Neural crest cell (in vitro differentiated cells): ENCODE measurements at places on chromosomes 4 and X. TPM values are rescaled to one million over a fixed set of nuclear protein-coding genes. Genes with fewer than 3 reads are reported as not detected.

DNA sequence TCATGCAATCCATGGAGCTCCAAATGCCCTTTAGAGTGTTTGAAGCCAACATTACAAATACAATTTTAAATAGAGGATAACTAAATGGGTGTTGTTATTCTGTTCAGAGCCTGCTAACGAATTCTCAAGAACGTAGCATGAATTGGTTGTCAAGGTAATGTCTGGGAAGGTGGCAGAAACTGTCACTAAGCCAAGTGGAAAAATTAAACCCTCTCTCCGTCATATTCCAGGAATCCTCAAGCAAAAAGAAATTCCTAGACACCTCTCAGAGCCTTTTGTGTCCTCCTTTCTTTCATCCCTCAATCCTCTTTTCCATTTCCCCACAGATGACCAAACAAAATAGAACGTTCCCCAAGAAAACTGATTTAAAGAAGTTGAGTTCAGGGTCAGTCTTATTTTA, 204.0 kb downstream of the MID1 start:
- H3K27me3 ChIP-seq = no peaks in the 10 kb centered on the region
- DNase-seq = no peak

Gene PDZD4
- 48.8 and 52.5 TPM in 2 replicates for total RNA-seq

DNA sequence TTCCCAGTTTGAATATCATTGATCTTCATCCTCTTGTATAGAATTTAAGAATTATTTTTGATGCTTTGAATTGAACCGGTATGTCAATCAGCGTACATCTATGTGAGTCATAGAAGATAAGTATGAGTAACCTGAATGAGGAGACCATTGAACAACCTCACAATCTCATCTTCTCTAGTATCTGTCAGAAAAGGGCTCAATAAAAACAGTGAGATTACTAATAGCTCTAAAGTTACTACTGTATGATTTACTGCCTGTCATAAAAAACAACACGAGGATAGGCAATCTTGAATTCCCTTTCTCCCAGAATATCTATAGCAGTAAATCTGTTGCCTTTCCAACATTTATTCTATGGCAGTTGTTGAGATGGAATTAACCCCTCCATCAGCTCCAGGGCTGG, 36.1 kb downstream of the PHOX2B start:
- DNase-seq = no peak
- H3K4me1 ChIP-seq = no peaks in the 10 kb centered on the region
- no peak overlapping the region for H3K27ac ChIP-seq

DNA sequence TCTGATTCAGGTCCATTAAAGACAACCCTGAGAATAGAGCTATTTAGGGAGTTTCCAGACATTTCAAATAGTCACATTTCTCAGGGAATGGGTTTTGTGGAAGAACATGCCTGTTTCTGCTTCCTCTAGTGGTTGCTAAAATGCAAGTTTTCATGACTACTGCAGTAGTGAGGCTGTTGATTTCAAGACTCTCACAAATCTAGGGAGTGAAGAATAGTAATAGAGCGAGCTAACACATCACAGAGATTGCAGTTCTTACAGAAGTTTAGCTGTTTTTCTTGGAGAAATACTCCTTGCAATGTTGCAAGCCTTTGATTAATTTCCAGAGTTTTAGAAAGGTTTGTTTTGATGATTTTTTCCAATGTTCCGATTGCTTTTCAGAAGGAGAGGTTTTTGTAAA, 610.2 kb upstream of the HTR2C start:
- H3K36me3 ChIP-seq = no peaks in the 10 kb centered on the region
- H3K4me1 ChIP-seq = no peaks in the 10 kb centered on the region
- DNase-seq = no peak
- no peak overlapping the region for H3K4me3 ChIP-seq
- H3K27ac ChIP-seq = no peak overlapping the region

GRCh38 chr4:139279760-139280620, at the start of gene MGARP:
Gene MGARP (minus strand): TSS chr4:139280225. CDS start chr4:139280158, 67 bp downstream.
- no peaks in the 10 kb centered on the region for H3K36me3 ChIP-seq
- H3K4me3 ChIP-seq = peak within 1 kb of the TSS; percentile 88
- peaks cover 14% of the 10 kb centered on the region for H3K4me1 ChIP-seq
- H3K27ac ChIP-seq = no peak within 1 kb of the TSS
- peaks cover 63% of the 10 kb centered on the region for H3K27me3 ChIP-seq
- DNase-seq = peak; percentile 26

GRCh38 chrX:19684311-19684710, 169.0 kb upstream of the MAP3K15 start:
- H3K4me3 ChIP-seq = no peak overlapping the region
- H3K27ac ChIP-seq = no peak overlapping the region
- no peak for DNase-seq
- H3K4me1 ChIP-seq = peaks cover 15% of the 10 kb centered on the region
- no peaks in the 10 kb centered on the region for H3K36me3 ChIP-seq

Gene MAGEA8
- total RNA-seq = not detected in 2 replicates

GRCh38 chr4:80535551-80535950, 200.0 kb downstream of the CFAP299 start:
- no peak overlapping the region for H3K4me3 ChIP-seq
- no peaks in the 10 kb centered on the region for H3K4me1 ChIP-seq
- H3K27ac ChIP-seq = no peak overlapping the region
- no peaks in the 10 kb centered on the region for H3K36me3 ChIP-seq
- H3K27me3 ChIP-seq = no peaks in the 10 kb centered on the region
- DNase-seq = no peak

GRCh38 chrX:113275804-113276203, 435.2 kb upstream of the AMOT start:
- H3K27ac ChIP-seq = no peak overlapping the region
- no peaks in the 10 kb centered on the region for H3K36me3 ChIP-seq
- H3K4me1 ChIP-seq = no peaks in the 10 kb centered on the region
- DNase-seq = no peak
- no peaks in the 10 kb centered on the region for H3K27me3 ChIP-seq

DNA sequence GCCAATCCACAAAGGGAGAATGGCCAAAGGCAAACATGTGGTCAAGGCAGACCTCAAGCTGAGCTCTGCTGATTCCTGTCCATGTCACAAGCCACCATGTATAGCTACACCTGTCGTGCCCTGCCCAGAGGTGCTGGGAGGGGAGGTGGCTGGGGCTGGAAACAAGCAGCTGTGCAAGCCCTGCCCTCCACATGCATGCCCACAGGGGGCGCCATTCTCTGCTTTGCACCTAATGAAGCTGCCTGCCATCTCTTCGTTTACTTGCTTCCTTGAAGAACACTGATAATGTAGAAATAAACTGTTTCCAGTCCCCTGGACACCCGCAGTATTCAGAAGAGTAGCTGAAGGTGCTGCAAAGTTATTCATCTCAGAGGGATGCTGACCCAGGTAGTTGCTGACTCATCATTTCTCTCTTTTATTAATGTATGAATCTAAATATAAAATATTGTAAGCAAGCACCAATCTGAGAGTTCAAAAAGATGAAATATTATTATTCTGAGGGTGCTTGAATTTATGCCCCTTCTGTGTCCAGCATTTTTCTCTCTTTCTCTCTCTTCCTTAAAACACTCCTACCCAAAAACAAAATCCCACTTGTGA, 278.6 kb downstream of the ADGRA3 start:
- no peaks in the 10 kb centered on the region for H3K27me3 ChIP-seq
- no peak overlapping the region for H3K27ac ChIP-seq
- DNase-seq = peak; percentile 39
- H3K36me3 ChIP-seq = no peaks in the 10 kb centered on the region
- peaks cover 44% of the 10 kb centered on the region for H3K4me1 ChIP-seq

GRCh38 chr4:125483278-125483677, 168.5 kb downstream of the FAT4 start:
- H3K36me3 ChIP-seq = peaks cover 7% of the 10 kb centered on the region
- H3K27ac ChIP-seq = no peak overlapping the region
- H3K27me3 ChIP-seq = no peaks in the 10 kb centered on the region
- no peak overlapping the region for H3K4me3 ChIP-seq

- H3K4me1 ChIP-seq = no peaks in the 10 kb centered on the region
- H3K27ac ChIP-seq = no peak overlapping the region
- H3K36me3 ChIP-seq = no peaks in the 10 kb centered on the region
- no peak overlapping the region for H3K4me3 ChIP-seq
Observed at GRCh38 chr4:182700362-182701160, 216.6 kb downstream of the DCTD start.

DNA sequence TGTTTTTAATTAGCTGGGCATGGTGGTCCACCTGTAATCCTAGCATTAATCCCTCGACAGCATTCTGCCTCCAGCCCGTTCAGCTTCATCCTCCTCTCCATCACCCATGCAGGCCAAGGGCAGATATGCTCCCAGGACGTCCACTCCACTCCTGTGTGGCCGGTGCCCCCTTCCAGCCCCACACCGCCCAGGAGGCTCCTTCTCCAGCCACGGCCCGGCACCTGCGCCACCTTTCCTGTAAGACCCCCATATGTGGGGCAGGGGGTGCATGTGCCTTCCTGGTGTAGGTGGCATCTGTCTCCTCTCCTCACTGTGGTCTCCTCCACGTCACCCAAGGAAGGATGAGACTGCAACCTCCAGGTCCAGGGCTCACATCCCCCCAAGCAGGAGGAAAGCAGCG, 57.0 kb upstream of the MXD4 start:
- H3K27me3 ChIP-seq = no peaks in the 10 kb centered on the region
- DNase-seq = no peak
- H3K36me3 ChIP-seq = no peaks in the 10 kb centered on the region

GRCh38 chr4:114209584-114209983, 230.1 kb upstream of the ARSJ start:
- DNase-seq = no peak
- H3K27ac ChIP-seq = no peak overlapping the region
- H3K4me1 ChIP-seq = peaks cover 4% of the 10 kb centered on the region
- H3K4me3 ChIP-seq = no peak overlapping the region
- no peaks in the 10 kb centered on the region for H3K27me3 ChIP-seq

DNA sequence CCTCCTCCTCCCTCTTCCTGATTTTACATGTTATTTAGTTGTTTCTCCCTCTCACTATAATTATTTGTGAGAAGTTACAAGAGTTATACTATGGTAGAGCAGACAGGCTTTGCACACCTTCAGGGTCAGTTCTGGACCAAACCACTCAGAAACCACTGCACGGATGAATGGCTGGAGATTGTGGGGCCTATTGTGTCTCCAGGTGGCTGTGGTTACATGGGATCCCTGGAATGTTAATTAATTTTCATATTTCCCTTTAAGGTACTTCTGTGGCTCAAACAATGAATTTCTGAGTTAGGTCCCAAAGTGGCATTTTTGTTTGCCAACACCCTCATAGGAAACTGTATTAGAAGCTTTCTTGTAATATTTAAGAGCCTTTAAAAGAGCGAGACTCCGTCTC, 151.9 kb downstream of the BMPR1B start:
- H3K4me1 ChIP-seq = no peaks in the 10 kb centered on the region
- H3K36me3 ChIP-seq = peaks cover 7% of the 10 kb centered on the region
- DNase-seq = no peak
- no peaks in the 10 kb centered on the region for H3K27me3 ChIP-seq

Gene CABS1
- total RNA-seq = not detected in 2 replicates

DNA sequence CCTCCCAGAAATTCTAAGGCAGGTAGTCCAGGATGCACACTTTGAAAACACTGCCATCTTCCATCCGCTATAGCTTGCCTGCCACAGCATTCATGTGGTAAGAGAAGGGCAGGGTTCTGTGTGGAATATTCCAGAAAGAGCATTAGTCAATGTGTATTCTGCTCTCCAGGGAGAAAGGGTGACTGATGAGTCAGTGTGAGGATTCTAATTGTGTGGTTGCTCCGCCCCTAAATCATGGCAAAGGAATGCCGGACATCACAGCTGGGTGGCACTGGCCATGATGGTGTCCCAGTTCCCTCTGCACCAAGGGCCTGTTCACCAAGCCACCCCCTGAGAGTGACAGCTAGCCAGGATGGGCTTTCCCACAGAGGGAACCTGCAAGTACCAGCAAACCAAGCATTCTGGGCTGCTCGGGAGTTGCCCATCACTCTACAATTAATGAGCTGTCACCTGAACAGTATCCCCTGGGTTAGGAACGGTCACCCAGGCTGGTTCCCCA, 9.5 kb downstream of the IDS start:
- H3K27ac ChIP-seq = no peak overlapping the region
- H3K36me3 ChIP-seq = peaks cover 12% of the 10 kb centered on the region
- no peaks in the 10 kb centered on the region for H3K27me3 ChIP-seq
- H3K4me3 ChIP-seq = no peak overlapping the region
- DNase-seq = no peak
- no peaks in the 10 kb centered on the region for H3K4me1 ChIP-seq

GRCh38 chrX:15500497-15500966, at the start of gene BMX:
Gene BMX (plus strand): TSS chrX:15500807. CDS start chrX:15508354, 7,547 bp downstream.
- H3K27ac ChIP-seq = no peak within 1 kb of the TSS
- H3K4me3 ChIP-seq = no peak within 1 kb of the TSS
- H3K36me3 ChIP-seq = no peaks in the 10 kb centered on the region
- DNase-seq = no peak
